ENCODE measurements at places on chromosomes 12 and 14.

GRCh38 chr12:26132866-26133265 lies 8.0 kb upstream of the BHLHE41 start:
- no peak for DNase-seq

GRCh38 chr12:121889274-121889624 lies 659 bp downstream of the PSMD9 start:
- DNase-seq: no peak

- DNase-seq: no peak
Observed at GRCh38 chr12:120061575-120062214, 54.9 kb downstream of the RAB35 start.

GRCh38 chr12:18153826-18154225 lies 63.8 kb upstream of the RERGL start:
- DNase-seq: no peak

DNA sequence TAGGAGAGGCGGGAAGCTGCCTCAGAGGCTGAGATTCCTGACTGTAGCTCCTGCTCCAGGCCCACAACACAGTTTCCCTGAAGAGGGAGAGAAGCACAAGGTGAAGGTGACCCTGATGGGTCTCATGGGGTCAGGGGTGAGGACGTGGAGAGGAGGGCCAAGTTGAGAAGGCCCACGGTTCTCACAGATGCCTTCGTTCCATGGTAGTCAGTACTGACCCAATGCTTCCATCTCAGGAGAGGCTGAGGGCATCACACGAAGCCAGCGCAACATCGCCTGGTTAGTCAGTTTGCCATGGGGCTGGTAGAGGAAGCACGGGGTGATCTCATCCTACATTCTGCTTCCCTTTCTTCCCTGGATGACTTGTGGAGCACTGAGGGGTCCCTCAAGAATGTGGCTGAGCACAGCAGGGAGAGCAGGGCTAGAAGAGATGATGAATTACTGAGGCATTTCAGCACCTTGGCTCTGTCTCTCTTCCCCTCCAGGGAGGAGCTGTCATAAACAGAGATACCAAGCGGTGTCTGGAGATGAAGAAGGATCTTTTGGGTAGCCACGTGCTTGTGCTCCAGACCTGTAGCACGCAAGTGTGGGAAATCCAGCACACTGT lies 51.9 kb downstream of the GALNT8 start:
- DNase-seq: no peak

GRCh38 chr14:56741325-56741724 lies 69.0 kb downstream of the OTX2 start:
- no peak for DNase-seq

DNA sequence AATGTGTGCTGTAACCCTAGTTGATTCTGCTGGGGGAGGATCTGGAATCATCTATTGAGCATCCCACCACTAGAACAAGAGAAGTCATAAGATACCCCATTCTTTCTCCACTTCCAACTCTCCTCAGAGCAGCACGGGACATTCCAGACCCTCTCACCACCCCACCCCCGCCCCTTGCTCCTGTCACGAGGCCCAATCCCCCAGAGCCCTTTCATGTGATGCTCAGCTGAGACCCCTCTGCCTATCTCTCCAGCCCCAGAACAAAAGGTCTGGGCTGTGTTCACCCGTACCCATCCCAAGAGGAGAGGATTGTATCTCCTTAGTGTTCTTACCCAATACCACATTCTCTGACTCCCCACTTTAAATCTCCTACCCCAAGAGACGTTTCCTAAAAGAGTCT lies 602 bp downstream of the PMEL start:
- DNase-seq: no peak

GRCh38 chr12:6532927-6533652 lies 1.2 kb upstream of the GAPDH start:
- DNase-seq: no peak

- DNase-seq: no peak
Observed at GRCh38 chr12:669576-669945, 6.3 kb upstream of the NINJ2 start.

DNA sequence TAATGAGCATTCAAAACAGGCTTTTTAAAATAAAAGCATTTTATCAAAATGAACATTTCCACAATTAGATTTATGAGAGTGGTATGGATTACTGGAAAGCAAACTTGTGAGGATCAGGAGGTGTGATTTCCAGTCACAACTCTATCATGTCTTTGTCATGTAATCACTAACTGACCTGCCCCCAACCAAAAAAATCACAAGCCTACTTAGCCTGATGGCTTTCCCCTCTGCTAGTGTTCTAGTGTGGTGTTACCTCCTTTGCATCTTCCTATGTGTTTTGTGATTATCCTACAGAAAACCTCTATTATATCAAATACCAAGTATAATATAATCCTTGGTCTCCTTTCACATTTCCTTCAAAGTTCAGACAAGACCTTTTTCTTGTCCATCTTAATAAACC lies 168.6 kb downstream of the NOVA1 start:
- no peak for DNase-seq

DNA sequence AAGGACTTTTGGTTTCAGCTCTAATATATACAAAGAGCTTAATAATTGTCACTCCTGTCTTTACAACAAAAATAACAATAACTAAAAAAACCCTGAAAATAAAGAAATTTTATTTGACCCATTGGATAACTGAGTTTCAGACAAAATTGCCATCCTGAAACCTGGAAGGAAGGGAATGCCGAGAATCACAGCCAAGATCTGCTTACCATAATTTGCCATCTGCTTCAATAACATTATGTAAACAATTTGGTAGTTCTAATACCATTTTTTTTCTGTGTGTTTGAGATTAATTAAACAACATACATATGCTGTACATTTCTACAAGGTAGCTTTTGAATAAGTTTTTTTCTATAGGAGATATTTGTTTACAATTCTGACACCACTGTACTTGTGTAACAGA lies 596.3 kb upstream of the MGAT4C start:
- no peak for DNase-seq

DNA sequence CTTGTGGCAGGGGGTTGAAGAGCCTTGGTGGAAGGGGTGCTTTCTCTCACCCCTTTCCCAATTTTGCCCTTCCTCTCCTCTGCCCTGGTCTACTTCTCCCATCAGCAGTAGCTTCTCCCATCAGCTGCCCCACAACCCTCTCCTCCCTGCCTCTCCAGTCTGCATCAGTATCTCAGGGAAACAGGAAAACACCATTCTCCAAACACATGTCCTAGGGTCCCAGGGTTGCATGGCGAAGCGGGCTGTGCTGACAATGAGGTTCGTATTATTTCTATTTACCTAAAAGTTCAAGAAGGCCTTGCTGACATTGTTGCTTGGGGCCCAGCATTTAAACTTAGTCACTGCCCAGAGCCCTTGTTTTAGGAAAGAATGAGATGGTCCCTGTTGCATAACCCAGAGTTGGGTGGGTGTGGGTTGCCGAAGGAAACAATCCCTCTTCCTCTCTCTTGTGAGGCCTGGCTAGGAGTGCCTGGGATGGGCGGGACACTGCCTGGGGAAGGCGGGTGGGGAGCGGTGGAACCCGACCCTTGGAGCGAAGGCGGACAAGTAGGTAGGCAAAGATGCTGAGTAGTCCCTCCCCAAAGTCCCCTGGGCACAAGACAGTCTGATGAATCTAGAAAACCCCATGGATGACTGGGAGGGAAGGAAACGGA lies 1.3 kb upstream of the IGFBP6 start:
- no peak for DNase-seq

DNA sequence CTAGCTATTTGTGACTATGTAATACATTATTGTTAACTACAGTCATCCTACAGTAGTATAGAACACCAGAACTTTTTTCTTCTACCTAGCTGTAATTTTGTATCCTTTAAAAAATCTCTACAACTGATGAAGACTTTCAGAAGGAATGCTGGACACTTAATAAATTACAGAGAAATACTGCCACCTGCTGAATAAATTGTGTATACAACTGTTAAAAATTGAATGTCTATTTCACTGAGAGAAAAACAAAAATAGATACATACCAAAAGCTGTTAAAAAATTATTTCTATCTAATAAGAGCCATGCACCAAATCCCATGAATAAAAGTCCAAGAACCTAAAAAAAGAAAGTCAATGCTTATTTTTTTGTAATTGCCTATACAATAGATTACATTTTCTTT lies 6.6 kb downstream of the TSPAN19 start:
- no peak for DNase-seq

DNA sequence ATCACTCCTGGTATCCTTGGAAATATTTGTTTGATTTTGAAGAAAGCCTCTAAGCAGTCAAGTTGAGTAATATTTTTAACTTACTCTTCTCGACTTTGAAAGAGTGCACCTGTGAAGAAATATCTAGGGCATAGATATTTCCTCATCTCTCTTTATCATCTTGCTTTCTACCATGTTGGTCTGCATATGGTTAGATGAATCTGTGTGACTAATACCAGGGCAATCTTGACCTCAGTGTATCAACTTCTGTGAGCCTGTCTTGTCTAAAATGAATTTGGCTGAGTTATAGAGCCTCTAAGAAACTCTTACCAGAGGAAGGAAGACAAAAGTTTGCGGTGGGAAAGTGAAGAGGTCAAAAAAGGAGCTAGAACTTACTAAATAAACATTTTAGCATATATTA lies 68.4 kb downstream of the SYT1 start:
- DNase-seq: no peak

- no peak for DNase-seq
Observed at GRCh38 chr12:106957583-106957982, 1.9 kb downstream of the TMEM263 start.

GRCh38 chr14:71117839-71118743 lies 210.8 kb downstream of the PCNX1 start:
- no peak for DNase-seq

DNA sequence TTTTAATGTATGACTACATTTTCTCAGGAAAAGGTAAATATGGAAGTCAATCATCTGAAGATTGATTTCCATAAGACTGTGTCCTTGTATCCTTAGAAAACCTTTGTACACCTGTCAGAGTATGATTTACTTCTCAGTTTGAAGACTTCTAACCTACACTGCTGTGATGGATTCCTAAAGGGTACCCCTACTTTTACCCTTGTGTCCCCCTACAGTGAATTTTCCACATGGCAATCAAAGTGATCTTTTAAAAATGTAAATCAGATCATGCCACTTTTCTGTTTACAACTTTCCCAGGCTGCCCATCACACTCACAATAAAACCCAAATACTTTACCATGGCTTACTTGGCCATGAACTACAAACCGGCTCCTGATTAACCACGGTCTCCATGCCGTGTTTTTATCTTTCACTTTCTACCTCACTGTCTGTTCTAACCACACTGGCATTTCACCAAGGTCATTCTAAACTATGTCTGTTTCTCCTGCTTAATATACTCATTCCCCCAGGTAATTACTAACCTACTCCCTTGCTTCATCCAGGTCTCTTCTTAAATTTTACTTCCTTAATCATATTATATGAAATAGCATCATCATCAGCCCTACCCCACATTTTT lies 8.1 kb downstream of the DNAI7 start:
- DNase-seq: no peak

- DNase-seq: no peak
Observed at GRCh38 chr12:94553130-94553519, 93.5 kb upstream of the CEP83 start.

DNA sequence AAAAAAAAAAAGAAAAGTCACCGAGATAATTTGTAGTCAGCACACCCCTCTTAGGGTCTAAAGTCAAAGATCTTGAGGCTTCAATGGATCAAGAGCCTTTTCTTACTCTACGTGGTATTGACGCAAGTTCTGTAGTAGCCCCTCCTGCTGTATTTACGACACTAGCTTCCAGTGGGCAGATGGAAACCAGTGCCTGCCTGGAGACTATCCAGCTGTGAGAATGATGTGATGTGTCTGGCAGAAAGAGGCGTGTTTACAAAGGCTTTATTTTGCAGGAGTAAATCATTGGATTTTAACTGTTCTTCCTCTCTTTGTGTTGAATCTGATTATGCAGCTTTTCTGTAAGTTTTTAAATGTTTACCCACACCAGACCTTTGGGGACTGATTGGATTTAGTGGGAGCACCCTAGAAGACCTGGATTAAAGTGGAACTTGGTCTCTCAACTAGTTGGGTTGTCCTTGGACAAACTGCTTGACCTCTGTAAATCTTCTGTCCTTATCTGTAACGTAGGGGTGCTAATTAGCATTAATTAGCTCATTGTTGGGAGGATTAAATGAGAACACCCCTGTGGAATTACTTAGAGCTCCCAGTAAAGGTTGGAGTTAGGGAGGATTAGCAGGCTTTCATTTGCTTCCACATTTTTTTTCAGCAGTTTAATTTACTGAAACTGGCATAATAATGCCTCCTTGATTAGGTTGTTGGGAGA lies 72.4 kb downstream of the RASSF3 start:
- DNase-seq: no peak

DNA sequence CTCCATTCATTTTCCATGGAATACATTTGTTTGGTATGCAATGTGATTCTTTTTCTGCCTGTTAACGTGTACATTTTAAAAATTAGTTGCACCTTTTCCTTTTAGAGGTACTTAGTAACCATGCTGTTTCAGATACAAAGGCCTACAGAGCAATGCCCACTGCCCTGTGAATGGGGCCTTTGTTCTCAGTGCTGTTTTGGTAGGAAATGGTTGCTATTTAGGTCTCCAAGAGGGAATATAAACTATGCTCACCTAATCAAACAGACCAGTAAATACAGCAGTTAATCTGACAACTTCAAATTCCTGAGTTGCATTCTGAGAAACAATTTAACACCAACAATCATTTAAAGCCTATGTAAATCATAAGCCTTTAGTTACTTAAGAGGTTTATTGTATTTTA lies 188.7 kb downstream of the BCAT1 start:
- DNase-seq: no peak

DNA sequence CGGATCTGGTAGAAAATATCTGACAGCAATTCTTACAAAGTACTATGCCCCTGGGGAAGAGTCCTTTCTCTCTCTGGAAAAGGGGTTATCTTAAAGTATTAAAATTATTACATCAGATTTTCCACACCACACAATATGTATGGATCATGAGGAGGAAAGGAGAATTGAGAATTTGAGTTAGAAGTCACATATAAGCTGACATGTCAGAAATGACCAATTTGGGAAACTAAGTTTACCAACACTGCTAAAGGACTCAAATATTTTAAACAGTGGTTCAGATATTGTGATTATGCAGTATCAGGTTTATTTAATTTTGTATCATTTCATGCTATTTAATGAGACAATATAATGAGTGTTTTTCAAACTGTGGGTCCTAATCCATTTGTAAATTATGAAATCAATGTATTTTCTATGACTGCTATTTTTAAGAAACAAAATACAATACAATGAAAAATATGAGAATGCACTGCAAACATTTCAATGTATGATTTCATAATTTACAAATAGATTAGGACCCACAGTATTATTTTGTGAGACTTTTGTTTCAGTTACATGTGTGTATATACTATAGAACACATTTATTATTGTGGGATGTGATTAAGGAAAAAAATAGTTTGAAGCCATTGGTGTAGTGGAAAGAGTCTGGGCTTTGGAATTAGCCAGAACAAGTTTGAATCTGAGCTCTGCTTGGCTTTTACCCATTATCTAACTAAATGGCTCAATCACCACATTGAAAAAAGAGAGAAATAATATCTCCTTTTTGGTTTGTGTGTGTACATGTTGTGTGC lies 1.8 kb upstream of the INSM2 start:
- no peak for DNase-seq

DNA sequence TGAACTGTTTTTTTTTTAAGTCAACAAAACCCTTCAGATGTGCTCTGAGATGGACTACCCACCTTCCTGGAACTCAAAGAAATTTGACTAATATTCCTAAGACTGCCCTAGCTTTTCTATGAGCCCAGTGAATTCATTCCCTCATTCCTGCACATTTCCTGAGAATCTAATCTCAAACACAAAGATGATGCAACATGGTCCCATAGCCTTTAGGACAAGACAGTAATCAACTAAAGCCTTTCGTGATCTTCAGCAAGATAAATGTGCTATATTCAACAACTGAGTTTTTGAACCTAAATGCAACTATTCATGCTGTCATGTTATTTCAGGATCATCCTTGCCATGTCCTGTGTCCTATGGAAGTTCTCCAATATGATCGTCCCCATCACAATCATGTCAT lies 5.0 kb downstream of the SETD3 start:
- DNase-seq: no peak

All from stimulated activated CD8-positive, alpha-beta memory T cell treated with anti-CD3 and anti-CD28 coated beads, Interleukin-2, amount 100 ng/mL, for 1 hour (primary cell).